ENCODE measurements at places on chromosomes 12 and 14.

GRCh38 chr12:67394550-67394949, 125.4 kb downstream of the CAND1 start:
- peak; percentile 27 for DNase-seq

DNA sequence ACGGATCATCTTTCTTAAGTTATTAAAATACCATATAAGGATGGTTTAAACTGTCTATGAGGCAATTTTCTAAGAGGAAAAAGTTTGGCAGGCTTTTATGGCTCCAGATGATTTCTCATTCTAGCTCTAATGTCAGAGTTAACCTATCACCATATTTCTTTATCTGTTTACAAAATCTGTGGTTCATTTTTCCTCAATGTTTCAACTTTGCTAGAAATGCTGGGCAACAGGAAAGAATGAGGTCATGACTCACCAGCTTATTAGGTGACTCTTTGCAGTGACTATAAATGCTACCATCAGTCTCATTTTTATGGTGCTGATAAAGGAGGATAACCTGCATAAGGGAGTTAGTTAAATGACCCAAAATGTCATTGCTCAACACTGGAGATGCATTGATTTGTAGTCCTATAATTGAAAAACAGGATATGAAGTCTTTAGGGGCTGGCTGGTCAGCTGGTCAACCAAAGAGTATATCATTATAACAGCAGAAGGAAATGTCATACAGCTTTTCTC, 45.3 kb upstream of the RAP1B start:
- peak; percentile 90 for DNase-seq

GRCh38 chr12:56205445-56205844, 16.2 kb upstream of the SMARCC2 start:
- no peak for DNase-seq

DNA sequence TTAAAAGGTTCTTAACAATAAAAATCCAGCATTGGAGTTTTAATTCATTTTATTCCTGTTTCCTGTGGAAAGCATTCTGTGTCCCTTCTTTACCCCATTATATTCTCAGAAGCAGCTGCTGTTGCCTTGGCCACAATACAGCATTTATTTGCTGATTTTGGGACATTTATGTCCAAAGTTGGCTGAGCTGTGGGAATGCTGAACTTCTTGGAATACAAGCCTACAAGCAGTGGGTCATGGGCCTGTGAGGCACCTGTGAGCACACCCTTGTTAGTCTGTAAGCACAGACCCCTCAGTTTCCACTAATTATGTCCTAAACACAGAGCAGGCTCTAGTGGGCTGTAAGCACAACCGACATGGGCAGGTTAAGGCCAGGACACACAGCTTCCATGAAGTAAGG, 122.2 kb upstream of the IGF1 start:
- no peak for DNase-seq

GRCh38 chr12:11162502-11162901, 8.5 kb upstream of the SMIM10L1 start:
- peak; percentile 3 for DNase-seq

DNA sequence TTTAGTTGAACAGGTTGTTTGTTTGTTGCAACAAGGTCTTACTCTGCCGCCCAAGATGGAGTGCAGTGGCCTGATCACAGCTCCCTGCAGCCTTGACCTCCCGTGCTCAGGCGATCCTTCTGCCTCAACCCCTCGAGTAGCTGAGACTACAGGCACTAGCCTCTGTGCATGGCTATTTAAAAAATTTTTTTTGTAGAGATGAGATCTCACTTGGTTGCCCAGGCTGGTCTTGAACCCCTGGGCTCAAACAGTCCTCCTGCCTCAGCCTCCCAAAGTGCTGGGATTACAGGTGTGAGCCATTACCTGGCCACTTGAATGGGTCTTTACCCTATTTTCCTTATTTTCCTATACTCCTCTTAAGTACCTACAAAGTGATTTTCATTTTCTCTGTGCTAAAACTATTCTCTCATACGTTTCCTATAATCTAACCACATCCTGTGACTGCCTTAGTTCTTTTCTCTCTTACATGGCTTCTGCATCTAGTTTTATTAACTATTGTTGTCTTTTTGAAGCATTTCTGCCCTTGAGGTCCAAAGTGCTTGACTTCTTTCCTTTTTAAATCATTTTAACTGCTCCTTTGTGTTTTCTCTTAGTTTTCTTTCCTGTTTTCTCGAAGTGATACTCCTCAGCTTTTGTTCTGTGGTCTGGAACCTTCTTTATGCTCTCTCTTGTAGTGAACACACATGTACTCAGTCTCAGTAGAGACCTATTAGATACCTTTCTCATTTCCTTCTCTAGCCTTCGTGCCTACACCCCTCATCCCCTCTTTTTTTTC, 14.1 kb downstream of the GPX2 start:
- DNase-seq, result no peak

All from adipocyte (in vitro differentiated cells).